HS-27A (cell line): ENCODE measurements at places on chromosomes 4 and X.
A peak's percentile ranks its signal among the peaks of the same experiment; 100 is the strongest.

- DNase-seq, result peak; percentile 71
Observed at GRCh38 chrX:45515262-45516215, 314.9 kb upstream of the DIPK2B start.

GRCh38 chr4:10002278-10002677 lies 19.0 kb downstream of the SLC2A9 start:
- DNase-seq, result no peak

DNA sequence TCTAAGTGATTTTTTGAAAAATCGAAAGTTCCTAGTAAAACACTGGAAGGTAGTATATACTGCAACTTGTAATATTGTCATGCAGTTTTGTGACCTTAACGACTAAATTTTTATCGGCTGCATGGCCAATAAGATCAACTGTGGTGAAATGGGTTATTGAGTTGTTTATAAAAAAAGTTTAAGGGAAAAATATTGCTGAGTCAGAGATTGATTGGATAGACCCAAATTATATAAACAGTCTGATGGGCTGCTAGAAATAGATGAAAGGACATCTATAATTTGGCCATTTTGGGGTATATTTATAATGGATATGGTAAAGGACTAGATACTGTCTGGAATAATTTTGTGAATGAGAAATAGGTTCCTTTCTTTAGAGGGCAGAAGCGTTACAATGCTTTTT lies 56.2 kb downstream of the MGST2 start:
- DNase-seq, result no peak

- peak; percentile 78 for DNase-seq
Observed at GRCh38 chr4:99949034-99949998, 759 bp downstream of the H2AZ1 start.

- DNase-seq, result no peak
Observed at GRCh38 chrX:80184854-80185253, 170.3 kb downstream of the TBX22 start.

DNA sequence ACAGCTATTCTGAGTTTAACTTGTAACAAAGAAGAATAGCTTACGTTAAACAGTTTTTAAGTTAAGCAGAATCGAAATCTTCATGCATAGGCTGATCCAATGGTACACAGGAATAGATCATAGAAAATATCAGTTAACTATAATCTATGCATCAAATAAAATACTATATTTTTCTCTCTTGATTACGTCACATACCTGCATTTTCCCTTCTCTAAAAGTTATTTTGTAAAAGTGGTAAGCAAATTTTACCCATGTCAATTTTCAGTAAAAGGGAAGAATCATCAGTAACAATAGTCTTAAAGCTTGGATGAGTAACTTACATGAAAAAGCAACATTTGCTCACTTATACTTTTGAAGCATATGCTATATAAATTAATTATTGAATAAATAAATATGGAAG lies 692.4 kb downstream of the FAT4 start:
- DNase-seq, result no peak

GRCh38 chr4:165620913-165621312 lies 242.1 kb downstream of the CPE start:
- DNase-seq, result no peak

DNA sequence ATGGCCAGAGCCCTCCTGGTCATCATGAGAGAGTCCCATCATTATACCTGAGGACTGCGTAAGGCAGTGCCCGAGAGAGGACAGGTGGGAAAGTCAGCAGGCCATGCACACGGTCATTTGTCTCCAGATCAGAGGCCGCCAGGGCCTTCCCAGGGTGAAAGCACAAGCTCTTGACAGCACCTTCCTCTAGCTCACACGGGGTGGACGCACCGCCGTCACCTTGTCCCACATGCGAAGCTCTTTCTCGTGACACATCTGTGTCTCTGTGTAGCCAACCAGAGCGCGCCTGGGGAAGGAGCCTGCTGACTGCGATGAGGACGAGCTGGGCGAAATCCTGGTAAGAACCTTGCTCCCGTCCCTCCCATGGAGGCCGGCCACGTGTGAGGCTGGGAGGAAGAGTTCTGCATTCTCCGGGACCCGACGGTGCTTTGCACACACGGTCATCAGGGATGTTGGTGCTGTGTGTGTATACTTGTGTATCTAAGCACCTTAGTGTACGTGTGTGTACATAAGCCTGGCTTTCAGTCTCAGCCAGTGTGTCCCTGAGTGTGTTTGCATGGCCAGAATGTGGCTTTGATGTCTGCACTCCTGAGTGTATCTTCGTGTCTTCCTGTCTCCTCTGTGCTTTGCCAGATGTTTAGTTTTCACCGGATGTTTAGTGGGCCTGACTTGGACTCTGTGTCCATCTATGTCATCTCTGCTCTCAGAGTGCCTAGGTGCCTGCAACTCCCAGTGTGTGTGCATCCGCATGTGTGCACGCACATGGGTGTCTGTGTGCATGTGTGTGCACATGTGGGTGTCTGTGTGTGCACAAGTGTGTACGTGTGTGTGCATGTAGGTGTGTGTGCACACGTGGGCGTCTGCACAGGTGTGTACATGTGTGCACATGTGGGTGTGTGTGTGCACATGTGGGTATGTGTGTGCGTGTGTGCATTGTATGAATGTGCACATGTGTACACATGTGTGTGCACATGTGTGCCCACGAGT lies 15.1 kb downstream of the ATP5ME start:
- DNase-seq, result no peak

- no peak for DNase-seq
Observed at GRCh38 chrX:20361890-20362262, 95.2 kb upstream of the RPS6KA3 start.

GRCh38 chr4:42050516-42051249 lies 60.4 kb downstream of the SLC30A9 start:
- DNase-seq, result no peak

DNA sequence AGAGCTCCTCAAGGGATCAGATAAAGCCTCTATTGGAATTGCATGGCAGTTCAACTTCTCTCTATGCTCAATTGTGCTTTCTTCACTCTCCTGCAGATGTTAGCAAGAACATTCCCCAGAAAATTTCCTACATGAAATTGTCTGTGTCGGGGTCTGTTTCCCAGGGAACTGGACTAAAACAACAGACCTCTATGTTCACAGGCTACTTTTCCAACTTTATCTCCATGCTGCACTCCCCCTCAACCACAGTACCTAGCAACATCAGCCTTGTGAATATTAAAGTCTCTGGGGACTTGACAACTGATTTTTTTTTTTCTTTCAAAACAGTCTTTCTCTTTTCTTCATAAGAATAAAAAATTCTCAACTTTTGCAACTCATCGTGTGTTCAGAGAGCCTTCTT lies 1470.8 kb upstream of the ADGRL3 start:
- DNase-seq, result no peak

DNA sequence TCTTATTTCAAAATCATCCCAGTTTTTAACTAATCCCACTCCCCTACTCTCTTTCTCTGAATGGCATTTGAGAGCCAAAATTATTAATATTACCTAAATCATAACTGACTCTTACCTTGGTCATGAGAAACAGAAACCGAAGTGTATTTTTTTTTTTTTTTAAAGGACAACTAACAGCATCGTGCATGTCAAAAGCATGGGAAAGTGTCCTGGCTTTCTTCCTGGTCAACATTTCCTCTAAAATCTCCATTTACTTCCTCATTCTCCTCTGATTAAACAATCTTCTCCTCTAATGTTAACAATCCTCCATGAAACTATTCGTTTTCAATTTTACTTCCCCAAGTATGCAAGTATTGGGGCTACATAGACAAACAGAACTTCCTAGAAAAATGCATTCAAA lies 2.1 kb upstream of the STS start:
- no peak for DNase-seq

DNA sequence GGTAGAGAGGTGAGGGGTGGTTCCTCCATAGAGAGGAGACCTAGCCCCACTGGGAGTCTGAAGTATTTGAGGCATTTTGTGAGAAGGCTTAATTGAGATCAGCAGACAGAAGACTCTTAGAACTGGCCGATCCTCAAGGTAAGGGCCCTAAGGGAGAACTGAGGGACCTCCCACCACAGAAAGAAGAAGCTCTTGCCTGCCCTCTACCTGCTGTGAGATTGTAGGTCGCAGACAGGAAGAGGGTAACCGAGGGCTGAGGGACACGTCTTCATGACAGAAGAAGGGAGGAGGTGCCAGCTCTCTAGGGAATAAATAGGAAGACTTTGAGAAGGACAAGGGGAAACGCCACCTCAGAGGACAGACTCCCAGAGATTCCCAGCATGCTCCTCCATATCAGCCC lies 24.1 kb upstream of the MAGEC1 start:
- DNase-seq, result no peak

GRCh38 chrX:134010690-134011089 lies 25.3 kb upstream of the GPC3 start:
- DNase-seq, result no peak

DNA sequence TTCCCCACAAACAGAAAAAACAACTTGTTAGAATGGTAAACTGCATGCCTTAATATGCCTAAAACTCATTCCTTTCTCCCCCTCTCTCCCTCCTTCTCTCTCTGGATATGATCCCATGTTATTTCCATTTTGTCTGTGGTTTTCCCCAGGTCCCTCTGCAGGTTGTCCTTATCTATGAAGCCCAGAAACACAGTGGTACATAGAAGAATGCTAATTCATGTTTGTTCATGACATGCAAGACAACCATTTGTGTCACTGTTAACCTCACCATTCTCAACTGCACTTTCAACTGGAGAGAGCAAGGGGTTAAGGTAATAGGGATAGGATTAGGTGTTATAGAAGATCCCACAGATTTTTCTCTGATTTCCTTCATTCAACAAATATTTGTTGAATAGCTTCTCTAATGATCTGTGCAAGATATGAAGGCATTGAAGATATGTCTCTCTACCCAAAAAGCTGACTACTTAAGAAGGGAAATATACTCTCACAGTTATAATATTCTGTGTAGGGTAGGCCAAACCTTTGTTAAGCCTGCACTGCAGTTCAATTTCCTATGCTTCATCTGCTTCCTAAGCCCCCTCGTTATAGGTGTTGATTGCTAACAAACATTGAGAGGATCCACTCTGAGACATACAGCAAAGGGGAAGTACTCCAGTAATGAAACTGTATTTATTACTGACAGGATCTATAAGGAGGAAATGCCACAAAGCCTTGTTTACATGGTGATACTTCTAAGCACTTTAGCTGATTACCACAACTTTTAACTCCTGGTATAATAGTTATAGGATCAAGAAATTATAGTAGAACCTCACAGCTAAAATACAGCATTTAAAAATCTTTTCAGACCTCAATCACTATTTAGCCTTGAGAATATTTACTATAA lies 96.1 kb downstream of the FRYL start:
- DNase-seq, result no peak

- DNase-seq, result peak; percentile 58
Observed at GRCh38 chr4:124640022-124640730, 72.4 kb downstream of the ANKRD50 start.

DNA sequence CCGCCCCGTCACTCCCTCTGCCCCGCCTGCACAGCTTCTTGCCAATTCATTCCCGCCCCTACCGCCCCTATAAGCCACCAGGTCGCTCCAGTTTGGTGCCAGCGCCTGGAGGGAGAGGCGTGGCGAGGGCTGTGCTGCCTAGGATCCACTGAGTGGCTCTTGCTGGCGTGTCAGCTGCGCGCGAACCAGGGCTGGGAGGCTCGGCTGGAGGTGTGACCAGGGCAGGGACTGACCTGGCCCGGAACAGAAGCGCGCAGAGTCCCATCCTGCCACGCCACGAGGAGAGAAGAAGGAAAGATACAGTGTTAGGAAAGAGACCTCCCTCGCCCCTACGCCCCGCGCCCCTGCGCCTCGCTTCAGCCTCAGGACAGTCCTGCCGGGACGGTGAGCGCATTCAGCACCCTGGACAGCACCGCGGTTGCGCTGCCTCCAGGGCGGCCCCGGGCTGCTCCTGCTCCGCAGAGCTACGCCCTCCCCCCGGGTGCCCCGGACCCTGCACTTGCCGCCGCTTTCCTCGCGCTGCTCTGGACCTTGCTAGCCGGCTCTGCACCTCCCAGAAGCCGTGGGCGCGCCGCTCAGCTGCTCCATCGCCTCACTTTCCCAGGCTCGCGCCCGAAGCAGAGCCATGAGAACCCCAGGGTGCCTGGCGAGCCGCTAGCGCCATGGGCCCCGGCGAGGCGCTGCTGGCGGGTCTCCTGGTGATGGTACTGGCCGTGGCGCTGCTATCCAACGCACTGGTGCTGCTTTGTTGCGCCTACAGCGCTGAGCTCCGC lies at the start of gene GPR78:
GPR78 (plus strand) TSS at position 72 of the 773 bp plus-strand sequence; CDS start at position 663, 591 bp downstream.
- DNase-seq, result no peak

DNA sequence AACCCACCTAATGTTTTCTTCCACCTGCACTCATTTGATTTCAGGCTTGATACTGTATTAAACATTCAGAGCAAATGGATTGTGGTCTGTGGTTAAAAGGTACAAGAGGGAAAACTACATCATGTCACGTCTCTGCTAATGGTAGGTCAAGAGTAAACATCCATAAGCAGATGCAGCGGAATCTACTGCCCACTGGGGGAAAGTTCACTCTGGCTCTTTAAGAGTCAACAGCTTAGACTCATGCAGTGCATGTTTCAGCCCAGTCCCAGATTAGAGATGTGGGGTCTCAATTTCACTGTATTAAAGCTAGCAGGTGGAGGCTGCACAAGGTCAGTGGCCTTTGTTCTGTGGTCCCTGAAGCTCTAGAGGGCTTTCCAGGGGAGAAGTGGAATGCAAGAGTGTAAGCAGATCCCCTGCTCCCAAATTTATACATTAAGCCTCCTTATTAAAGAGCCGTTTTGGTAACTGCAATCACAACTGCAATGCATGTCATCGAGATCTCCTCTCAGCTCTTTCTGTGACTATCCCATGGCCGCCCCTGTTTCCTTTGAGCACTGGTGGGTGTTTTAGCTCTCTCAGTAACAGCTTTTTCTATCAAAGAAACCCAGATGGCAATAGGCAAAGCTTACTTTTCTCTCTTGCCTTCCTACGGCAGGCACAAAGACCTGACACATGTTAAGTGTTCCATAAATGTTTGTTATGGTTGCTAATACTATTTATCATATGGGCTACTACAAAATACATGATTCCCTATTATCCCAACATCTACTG lies 53.4 kb downstream of the LDB2 start:
- DNase-seq, result no peak

DNA sequence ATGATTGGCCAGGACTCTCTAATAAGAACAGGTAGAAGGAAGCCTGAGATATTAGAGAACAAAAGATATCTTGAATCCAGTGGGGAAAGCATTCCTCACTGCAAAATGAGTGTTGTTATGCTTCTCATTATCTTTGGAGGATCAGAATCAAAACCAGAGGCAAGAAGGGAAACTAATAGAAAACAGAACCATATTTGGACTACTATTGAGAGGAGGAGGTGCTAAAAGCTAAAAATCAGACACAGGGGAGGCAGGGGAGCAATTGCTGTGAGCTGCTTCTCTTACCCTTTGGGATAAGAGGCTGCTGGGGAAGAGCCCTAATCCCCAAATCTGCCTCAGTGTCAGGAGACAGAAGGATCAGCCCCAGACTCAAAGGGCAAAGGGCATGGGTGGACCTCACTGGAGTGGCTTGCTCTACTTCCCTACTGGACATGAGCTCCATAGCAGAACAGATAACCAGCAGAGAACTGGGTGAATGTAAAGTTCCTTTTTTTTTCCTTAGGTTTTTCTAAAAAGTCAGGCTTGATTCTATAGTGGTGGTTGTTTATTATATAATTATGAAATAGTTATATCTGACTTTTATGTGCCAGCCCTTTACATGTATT lies 60.1 kb downstream of the SEPTIN11 start:
- no peak for DNase-seq
